ENCODE measurements at places on chromosomes 1 and 21.

DNA sequence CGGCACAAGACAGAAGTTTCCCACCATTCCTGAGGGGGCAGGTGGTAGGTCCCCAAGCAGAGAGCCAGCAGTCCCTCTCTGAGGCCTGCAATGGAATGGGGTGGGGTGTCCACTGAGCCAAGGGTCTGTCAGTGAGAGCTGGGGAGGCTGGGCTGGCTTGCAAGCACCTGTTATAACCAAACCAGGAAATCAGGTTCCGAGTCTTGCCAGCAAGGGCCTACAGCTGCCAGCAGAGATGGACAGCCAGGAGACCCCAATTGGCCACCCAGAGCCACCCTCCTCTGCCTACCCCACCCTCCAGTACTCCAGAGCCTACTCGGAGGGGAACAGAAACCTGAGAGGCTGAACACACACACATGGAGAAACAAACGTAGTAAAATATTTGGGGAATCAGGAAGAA, 32.2 kb downstream of the PSEN2 start:
- DNase-seq: no peak

GRCh38 chr1:96522927-96523326, 198.7 kb upstream of the PTBP2 start:
- no peak for DNase-seq

DNA sequence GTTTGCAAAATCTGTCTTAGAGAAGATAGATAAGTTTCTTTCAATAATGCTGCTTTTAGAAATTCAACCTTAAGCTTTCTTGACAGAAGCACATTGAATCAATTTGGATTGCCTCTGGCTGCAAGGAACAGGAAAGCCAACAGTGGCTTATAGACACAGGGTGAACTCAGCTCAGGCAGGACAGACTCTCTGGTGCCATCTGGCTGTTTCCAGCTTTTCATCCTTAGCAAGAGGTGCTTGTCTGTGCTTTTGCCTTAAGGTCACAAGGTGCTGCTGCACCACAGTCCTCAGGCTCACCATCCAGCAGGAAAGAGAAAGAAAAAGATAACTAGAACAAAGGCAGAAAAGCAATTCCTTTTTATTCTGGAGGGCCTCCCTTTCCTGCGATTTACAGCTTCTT, 93.7 kb upstream of the ETS2 start:
- DNase-seq: no peak

GRCh38 chr1:6770751-6771440, 14.4 kb upstream of the CAMTA1 start:
- no peak for DNase-seq

DNA sequence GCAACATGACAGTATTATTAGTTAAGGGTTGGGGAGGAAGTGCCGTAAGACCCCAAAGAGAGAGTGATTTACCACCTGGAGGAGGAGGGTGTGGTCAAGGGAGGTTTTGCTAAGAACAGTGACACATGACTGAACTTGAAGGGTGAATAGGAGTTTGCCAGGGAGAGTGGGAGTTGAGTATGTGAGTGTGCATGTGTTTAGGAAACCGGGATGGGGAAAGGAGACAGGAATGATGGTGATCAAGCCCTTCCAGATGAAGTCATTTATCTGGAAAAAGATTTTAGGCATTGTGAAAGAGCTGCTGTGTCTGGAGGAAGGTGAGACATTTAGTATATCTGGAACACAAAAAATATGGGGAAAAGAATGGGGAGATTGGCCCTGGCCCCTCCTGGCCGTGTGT, 28.1 kb upstream of the IL10 start:
- DNase-seq: no peak

DNA sequence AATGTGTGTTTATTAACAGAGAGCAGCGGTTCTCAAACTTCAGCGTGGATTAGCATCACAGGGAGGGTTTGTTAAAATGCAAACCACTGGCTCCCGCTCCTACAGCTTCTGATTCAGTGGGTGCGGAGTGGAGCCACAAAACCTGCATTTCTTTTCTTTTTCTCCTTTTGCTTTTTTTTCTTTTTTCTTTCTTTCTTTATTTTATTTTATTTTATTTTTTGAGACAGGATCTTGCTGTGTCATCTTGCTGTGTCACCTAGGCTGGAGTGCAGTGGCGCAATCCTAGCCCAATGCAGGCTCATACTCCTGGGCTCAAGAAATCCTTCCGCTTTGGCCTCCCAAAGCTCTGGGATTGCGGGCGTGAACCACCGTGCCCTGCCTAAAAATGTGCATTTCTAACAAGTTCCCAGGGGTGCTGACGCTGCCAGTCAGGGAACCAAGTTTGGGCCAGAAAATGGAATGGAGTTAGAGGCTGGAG, 20.9 kb upstream of the SLC1A7 start:
- no peak for DNase-seq

DNA sequence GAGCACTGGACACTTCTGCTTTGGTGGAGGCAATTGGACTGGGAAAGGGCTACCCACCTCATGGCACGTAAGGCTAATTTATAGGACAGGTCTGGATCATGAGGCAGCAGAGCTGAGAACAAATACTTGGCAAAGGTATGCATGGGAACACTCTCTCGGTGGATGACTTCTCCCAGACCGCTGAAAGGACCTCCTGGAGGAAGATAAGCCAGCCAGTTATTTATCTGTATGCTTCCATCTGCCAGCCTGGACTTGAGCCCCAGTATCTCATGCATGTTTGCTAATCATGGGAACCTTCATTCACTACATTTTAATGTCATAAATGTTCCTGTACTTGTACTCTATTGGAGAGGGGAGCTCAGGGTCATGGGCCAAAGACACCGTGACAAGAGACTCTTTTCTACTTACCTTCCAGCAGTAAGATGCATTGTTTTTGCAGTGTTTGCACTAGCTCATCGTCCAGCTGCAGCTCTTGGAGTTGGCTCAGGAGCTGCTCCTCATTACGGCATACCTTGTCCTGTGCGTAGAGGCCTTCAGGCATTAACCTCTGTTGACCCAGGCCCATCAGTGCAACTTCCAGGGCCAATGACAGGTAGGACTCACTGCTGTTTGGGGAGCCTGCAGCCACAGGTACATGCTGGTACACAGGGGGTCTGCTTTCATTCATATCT, 23.7 kb downstream of the UROD start:
- no peak for DNase-seq

DNA sequence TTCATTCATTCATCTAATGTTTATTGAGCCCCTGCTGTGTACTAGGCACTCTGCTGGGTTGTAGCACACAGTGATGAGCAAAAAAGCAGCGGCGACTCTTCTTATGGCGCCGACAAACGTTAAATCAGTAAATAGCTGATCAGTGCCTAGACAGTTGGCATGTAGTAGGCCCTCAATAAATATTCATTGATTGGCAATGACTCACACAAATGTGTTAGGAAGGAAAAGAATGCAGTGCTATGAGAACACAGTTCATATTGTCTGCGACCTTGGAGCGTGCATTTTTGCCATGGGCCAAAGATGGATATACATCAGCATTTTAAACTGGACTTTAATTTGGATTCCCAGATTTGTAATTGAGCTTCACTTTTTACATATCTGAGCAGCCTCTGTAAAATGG, 52.0 kb downstream of the PRDM2 start:
- no peak for DNase-seq
